ENCODE measurements at places on chromosomes 2 and 18. TPM values are rescaled to one million over a fixed set of nuclear protein-coding genes. Genes with fewer than 3 reads are reported as not detected.

- no peak for DNase-seq
Measured at GRCh38 chr2:2887772-2888387, 489.7 kb downstream of the EIPR1 start.

- DNase-seq: peak; percentile 3
Measured at GRCh38 chr18:75582406-75582821, 154.9 kb upstream of the SMIM21 start.

DNA sequence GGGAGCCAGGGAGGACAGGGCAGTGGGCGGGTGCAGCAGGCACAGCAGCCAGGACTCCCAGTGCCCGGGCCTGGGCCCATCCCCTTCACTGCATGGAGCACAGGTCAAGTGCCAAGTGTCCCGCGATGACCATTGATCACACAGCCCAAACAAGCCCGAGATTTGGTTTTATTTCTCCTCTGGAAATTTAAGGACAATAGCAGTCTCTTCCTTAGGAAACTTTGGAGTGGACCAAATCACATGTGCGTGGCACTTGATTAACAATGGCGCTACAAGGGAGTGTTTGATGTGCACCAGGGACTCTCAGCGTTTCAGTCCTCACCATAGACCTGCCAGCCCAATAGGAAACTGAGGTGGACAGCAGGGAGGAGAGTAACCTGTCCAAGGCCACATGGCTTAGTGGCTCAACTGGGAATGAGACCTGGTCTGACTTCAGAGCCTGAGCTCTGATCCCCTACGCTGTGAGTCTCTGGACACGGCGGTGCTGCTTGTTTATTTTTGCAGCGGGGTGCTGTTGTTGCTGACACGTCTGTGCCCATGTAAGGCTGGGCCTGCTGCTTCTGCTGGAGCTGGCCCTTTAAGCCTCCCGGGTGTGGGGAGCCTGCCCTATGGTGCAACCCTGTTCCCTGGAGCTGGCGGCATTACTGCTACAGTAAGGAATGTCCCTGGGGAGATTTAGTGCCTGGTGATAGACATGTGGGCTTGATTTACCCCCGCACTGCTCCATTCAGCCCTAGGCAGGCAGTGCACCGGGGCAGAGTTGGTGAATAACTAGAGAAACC, 194.2 kb downstream of the INHBB start:
- peak; percentile 90 for DNase-seq

GRCh38 chr2:73993376-73993775, 8.7 kb downstream of the TET3 start:
- peak; percentile 51 for DNase-seq

Gene EPG5
- 29.0 TPM for total RNA-seq

Gene TSPYL6
- total RNA-seq: not detected

Gene DNMT3A
- 2.2 TPM for total RNA-seq

Gene CNGA3
- total RNA-seq: not detected

Gene G6PC2
- not detected for total RNA-seq

DNA sequence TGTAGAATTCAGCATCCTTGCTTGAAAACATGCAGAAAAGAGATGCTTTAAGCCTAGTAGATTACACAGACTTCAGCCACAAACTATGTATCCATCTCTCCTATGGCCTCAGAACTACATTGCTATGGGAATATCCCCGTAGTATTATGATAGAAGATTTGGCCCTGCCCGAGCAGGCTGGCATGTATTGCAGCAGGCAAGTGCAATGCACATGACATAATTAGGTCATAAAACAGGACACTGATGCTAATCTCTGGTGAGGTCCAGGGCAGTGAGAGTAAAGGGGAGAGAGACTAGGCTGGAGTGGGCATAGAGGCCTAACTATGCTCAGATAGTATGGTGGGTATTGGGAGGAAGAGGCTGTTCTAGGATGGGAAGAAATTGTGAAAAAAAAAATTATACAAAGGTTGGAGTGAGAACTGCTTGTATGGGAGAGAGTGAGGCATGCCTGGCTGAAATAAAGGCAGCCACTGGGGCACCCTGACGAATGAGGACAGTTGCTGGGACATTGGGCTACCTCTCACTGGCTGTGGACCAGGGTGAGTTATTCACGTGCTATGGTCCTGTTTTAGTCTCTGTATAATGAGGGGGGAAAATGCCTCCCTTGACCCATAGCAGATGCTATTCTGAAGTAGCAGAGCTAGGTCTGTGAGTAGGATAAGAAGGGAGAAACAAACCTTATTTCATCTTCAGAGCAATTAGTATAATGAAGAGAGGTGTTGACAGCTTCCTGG, 1.6 kb upstream of the PLA2R1 start:
- DNase-seq: no peak

DNA sequence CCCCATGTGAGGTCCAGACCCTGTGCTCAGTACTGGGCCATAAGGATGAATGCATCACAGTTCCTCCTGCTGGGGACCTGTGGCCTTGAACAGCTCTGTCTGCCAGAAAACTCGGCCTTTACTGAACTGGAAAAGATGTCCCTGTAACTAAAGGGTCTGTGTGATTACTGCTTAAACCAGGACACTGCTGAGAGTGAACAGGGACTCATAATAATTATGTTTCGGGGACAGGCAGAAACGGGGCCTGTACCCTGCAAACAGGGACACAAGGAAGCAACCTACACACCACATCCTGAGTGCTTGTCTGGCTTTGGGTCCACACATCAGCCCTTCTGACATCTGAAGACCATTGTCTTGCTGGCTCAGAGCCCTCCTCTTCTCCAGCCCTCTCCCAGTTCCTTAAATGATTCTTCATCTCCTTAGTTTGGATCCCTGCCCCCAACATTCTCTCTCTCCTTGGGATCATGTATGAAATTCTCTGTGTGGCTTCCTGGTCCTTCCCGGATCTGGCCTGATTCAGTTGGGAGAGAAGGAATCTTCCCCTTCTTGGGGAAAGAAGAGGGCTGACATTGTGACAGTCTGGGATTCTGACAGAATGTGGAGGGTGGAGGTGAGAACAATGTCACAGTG, 248.0 kb downstream of the MYCN start:
- no peak for DNase-seq

- DNase-seq: peak; percentile 60
Measured at GRCh38 chr2:12014088-12014960, 267.9 kb downstream of the LPIN1 start.

Gene LAMA1
- 1.6 TPM for total RNA-seq

Gene EPB41L3
- 2.7 TPM for total RNA-seq

DNA sequence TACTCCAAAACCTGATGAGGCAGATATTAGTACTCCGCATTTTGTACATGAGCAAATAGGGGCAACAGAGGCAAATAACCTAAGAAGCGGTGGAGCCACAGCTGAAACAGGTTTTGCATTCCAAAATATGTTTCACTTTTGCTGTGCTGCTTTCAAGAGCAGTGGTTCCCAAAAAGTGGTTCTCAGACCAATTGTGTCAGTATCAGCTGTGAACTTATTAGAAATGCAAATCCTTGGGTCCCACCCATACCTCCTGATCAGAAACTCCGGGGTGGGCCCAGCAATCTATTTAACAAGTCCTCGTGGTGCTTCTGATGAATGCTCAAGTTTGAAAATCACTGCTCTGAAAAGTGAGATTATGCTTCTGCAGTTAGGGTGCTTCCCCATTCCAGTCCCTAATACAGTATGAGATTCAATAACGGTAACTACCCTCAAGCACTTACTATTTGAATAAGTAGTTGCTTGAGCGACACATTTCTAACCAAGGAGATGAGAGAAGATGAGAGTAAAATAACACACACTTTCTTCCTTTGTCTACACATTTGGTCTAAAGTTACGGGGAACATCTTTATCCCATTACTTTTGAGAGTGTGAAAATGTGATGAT, 17.8 kb upstream of the TCF4 start:
- DNase-seq: no peak

DNA sequence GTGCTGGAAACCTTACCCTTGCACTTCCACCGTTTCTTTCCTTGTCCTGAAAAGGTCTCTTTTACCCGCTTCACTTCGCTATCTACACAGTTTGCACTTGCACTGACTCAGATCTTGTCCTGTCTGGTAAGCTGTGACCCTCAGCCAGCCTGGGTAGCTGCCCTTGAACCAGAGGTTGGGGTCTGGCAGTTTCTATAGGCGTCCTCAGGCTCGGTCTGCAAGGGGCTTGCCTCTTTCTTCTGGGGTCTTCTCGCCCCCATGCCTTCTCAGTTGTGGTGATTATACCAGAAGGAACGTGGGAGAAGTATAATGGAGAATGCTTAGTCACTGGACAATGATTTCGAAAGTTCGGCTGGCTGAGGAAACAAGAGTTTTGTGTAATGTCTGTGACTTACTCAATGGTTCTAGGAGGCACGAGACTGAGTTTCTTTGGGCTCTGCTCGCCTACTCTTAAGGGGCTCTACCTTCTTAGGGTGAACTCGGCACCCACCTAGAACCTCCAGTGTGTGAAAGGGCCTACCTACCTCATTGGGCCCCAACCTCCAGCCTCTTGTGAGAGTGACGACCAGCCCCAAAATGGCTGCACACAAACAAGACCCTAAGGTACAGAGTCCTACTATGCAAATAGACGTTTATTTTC, 6.9 kb upstream of the STAT1 start:
- peak; percentile 61 for DNase-seq

GRCh38 chr2:97617911-97618310, 28.0 kb upstream of the COX5B start:
- DNase-seq: no peak

GRCh38 chr2:48264627-48265026, 265.3 kb upstream of the STON1 start:
- DNase-seq: no peak

Gene ODC1
- 69.0 TPM for total RNA-seq

GRCh38 chr2:103364177-103364576, 602.3 kb downstream of the TMEM182 start:
- no peak for DNase-seq

DNA sequence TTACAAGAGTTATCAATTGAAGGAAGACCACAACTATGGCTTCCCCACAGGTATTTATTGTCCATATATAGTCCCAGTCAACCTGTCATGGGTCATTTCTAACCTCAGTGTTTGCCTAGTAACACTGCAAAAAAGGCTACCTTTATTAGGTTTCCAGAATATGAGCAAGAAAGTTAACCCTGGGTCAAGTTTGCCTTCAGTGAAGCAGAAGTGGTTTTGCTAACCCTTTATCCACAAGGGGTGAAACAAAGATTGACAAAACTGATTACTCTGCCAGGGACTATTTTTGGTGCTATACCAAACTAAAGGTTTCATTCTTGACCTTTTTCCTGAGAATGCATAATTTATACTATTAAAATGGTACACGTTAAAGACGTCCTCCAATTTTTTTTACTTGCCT, 28.8 kb downstream of the SP100 start:
- no peak for DNase-seq

Gene PIEZO2
- 11.7 TPM for total RNA-seq

Gene PAIP2B
- total RNA-seq: 0.81 TPM

- DNase-seq: no peak
Measured at GRCh38 chr2:28565720-28566295, 69.9 kb downstream of the PLB1 start.

Gene NTSR2
- not detected for total RNA-seq

GRCh38 chr18:78494204-78495085, 485.2 kb upstream of the SALL3 start:
- DNase-seq: peak; percentile 9

DNA sequence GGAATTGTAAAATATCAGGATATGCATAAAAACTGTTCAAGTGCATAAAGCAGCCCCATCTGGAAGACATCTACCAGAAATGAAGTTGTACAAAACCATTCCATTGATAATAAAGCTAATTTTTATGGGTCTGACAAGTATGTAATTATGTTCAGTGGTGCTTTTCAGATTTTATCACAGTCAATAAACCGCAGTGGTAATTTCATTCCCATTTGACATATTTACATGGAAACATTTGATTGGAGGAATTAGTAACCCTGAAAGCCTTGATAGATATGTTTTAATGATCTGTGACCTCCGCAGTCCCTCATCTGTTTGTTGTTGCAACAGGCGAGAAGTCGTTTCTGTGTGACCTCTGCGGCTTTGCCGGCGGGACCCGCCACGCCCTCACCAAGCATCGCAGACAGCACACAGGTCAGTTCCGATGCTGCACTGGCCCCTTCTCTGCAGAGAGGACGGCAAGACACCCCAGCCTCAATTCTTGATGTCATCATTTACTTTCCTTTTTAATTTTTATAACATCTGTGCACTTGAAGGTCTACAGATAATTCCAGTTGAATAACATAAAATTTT, 283.1 kb downstream of the ZNF407 start:
- no peak for DNase-seq

DNA sequence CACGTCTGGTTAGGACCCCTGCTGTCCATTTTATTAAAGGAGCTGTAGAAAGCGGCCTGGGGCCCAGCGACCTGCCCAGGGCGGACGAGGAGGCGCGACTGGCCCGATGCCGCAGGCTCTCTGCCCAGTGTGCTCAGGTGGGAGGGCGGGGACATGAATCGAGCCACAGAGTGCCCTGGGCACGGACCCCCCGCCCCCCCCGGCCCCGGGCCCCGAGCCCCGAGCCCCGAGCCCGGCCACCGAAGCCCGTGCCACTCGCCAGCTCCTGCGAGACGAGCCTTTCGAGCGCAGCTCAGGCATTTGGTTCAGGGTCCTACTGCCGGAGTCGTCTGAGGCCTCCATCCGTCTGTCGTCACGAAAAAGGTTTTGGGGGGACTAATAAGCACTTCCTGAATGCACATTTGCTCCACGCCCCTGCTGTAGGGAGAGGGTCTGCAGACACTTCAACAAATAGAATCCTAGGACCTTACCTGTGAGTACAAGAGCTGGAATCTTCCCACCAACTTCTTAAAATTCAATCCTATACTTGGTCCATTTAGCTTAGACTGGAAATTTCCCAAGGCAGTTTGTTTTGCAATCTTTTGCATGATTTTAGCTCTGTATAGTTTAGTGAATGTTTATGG, 602 bp upstream of the ADAM17 start:
- no peak for DNase-seq

DNA sequence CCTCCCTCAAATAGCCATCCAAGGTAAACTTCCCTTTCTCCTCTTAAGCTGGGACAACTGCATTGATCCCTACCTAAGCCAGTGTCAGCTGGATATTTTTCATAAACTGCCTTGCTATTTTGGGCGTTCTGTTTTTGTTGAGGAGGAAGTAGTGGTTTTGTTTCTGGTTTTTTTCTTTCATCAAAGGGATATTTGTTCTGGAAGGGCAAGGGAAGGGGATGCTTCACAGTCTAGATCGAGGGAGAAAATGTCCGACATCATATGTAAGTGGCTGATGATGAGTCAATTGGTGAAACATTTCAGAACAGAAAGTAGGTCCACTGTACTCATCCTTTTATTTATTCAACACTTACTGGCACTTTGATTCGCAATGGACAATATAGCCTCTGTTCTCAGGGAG, 31.0 kb downstream of the TANC1 start:
- peak; percentile 64 for DNase-seq

Gene EVA1A
- 122 TPM for total RNA-seq
